ENCODE measurements at places on chromosomes 4 and X.

- DNase-seq: no peak
These were observed 8.6 kb upstream of the IGBP1 start for GRCh38 chrX:70124678-70125077.

DNA sequence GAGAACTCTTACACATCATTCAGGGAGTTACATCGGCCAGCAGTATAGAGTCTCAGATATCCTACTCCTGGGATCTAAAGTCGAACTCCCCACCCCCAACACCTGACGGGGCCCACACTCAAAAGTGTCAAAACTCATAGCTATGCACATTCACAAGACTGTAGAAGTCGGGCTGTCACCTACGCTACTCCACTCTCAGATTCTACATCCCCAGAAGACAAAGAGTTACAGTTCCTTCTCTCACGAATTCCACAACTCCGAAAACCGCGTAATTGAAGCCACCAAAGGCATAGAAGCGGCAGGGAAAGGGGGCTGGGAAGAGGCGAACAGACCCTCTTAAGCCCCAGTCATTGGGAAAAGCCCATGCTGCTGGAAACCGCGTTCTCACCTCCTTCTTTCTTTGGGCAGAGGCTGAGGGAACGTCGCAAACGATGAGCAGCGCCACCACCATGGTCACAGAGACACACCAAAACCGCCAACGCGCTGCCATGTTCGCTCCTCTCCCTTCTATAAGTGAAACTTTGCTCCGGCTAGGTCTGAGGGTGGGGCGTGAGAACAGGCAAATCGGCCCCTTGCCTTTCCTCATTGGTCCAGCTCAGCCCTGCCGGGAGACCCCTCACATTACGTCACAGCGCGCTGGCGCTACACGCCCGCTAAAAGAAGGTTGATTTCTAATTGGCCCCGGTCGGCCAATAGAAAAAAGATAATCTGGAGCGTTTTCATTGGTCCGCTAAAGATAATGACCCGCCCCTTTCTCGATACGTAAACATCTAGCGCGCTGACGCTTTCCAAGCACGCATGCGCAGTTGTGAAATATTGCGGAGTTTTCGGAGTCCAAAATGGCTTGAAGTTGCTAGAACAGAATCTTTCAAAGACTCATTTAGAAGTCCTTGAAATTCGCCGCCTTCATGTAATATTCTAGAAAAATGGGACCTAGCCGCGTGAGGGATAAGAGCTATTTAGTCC, at the start of gene MAGT1:
Gene MAGT1 (minus strand): TSS at position 515 of the 966 bp plus-strand sequence. CDS start 25 bp downstream, at position 490.
- DNase-seq: peak; percentile 88

- no peak for DNase-seq
These were observed 36.9 kb upstream of the MED14 start for GRCh38 chrX:40772290-40772689.

DNA sequence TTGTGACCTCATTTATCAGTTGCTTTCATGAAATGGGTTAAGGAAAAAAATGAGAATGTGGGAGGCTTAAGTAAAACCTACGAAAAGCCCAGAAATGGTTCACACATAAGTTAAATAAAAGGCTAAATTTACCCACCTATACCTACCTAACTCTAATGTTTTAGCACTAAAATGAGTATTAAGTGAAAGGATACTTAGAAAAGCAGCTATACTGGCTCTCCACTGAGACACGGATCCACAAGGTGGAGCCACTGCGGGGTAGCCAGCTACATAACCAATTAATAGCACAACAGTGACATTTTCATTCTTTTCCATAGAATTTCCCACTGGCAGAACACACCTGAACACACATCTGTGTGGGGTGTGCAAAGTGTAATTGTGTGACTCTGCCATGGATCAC, 101.9 kb downstream of the MAML3 start:
- DNase-seq: no peak

DNA sequence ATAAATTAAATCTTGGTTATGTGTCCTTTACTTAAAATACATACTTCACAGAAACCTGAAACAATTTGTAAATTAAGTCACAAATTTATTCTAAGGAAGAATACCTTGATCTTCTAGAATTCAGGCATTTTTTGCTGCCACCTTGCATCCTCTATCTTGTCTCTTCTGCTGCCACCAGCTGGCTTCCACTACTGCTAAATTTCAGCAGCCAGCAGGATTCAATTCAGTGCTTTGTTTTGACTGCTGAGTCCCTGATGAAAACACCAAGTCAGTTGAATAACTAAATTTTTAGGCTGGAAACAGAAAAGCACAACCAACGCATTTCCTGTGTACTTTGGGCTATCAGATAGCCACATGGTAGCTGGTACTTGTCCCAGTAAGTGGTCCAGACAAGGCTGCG, 2.4 kb upstream of the MBTPS2 start:
- DNase-seq: no peak

GRCh38 chrX:1546691-1547251, 9.8 kb upstream of the P2RY8 start:
- no peak for DNase-seq

GRCh38 chr4:52366621-52367020, 292.5 kb downstream of the USP46 start:
- no peak for DNase-seq
